ENCODE measurements at places on chromosomes 7 and 10.

DNA sequence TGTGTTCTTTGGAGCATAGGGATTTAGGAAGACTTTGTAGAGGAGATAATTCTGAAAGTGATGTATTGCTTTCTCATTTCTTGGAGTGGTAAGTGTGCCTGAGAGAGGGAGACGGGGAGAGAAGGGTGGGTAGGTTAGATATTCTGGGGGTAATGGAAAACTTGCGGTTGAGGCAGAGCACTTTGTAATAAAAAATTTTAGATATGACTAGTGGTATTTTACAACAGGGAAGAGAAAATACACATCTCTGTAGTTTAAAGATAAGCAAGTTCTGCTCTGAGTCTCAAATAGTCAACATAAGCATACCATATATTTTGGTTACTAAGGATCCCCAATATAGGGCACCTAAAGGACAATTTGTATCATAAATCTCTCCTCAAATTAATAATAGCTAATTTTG is 6.6 kb downstream of the VPS50 start:
- DNase-seq: no peak

DNA sequence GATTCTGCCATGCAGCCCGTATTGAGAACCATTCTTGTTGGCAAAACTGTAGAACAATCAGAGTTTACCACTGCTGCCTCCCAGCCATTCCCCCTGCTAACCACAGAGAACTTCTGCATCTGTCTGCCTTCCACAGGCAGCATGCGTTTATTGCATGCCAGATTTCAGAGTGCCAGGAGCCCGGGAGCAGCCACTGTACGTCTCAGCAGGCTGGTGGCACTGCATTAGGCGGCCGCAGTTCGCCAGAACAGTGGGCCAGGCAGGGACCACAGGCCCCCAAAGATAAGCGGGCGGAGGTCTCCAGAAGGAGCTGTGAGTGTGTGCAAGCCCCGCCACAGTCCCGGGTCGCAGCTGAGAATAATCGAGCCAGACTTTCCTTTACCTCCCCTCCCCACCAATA is 31.8 kb downstream of the ZNF467 start:
- DNase-seq: no peak

DNA sequence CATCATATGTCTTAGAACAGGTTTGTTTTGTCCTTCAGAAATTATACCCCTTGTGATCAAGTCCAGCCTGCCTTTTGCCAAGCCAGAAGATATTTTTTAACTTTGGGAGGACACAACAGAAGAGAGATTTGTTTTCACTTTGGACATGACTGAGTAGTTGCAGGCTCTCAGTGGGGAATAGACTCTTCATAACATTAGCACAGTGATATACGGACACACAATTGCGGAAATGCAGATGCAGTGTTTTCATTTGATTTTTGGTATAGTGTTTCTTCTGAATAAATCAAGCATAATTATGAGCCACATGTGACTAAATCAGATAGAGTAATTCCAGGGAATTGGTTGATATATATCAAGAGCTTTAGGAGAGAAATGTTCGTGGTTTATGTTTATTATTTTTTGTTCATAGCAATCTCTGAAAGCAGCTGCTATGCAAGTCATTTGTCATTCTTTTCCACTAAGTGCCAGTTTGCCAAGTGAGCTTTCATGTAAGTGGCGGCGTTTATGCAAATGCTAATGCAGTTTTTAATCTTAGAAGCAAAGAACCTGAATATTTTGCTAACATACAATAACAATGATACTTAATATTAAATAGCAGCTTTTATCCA is 69.6 kb upstream of the HDAC9 start:
- DNase-seq: no peak

DNA sequence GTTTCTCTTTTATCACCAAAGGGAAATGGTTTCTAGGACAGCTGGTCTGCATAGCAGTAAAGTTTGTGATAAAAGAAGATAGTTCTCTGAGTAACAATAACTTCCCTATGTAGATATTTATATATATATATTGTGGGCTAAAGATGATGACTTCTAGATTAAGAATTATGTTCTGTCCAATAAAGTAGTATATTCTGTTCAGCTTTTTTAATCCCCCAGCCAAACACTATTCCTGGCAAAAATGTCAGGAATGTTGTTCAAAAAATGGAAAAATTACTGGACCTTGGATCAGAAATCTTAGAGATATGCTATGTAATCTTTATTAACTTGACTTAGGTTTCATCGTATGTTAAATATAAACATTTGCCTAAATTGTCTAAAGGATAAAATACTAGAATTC is 136.3 kb upstream of the GNAI1 start:
- DNase-seq: no peak

- no peak for DNase-seq
Measured at GRCh38 chr7:126698446-126698845, 554.3 kb downstream of the GRM8 start.

DNA sequence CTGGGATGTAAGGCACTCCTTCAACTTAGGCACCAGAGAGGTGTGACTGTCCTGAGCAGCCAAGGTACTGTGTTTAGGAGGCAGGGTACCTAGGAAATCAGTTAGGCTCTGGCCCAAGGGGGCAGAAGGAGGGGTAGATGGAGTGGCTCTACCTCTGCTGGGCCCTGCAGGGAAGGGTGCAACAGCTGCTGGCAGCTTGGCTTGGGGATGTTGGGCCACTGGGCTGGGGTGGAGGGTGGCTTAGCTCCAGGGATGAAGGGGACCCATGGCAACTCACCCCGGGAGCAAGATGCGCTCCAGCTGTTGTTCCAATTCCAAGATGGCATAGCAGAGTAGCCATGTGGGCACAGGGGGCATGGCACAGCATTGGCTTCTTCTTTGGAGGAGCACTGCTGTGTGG is 42.1 kb downstream of the NEURL1 start:
- no peak for DNase-seq

- DNase-seq: no peak
Measured at GRCh38 chr7:76054123-76055120, 6.5 kb downstream of the MDH2 start.

- no peak for DNase-seq
Measured at GRCh38 chr10:119302172-119302571, 94.8 kb downstream of the GRK5 start.

DNA sequence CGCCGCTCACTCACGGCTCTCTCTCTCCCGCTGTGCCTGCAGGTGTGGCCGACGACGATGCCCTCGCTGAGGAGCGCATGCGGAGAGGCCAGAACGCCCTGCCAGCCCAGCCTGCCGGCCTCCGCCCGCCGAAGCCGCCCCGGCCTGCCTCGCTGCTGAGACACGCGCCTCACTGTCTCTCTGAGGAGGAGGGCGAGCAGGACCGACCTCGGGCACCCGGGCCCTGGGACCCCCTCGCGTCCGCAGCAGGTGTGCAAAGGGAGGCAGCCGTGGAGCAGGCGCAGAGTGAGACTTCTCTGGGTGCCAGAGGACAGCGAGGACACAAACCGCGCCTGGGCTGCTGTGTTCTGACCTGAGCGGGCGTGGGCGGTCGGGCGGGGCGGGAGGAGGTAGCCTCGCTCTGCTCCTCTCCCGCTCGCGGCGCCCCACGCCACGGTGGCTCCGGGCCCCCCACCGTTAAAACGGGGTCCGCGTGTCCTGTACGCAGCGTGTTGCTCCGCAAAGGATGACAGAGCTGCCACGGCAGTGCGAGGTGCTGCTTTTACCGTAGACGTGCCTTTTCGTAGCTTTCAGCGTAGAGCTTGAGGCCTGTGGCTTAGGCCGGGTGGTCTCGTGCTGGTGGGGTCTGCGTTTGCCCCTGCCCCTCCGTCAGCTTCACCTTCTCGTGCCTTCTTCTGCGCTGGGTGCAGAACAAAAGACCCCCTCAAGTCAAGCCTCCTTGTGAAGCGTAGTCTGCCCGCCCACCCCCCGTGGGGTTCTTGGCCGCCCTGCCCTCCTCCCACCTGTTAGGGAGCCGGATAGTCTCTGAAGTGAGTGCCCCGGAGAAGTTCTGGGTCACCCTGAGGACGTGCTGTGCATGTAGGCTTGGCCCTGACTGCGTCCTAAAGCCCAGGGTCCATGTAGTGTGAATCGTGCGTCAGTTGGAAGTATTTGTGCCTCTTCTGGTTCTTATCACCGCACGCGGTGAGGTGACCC is 73.2 kb downstream of the DNAJB6 start:
- DNase-seq: no peak

GRCh38 chr10:16049782-16050181 is 189.5 kb upstream of the MINDY3 start:
- no peak for DNase-seq

DNA sequence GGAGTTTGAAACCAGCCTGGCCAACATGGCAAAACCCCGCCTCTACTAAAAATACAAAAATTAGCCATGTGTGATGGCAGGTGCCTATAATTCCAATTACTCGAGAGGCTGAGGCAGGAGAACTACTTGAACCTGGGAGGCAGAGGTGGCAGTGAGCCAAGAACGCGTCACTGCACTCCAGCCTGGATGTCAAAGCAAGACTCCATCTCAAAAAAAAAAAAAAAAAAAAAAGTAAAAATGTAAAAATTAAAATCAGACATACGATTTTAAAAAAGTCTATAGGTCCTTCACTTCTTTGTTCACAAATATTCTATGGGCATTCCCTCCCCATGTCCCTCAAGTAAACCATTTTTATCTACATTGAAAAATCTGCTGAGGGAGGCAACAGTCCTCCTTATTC is 34.9 kb upstream of the TLL2 start:
- DNase-seq: no peak

- no peak for DNase-seq
Measured at GRCh38 chr10:104300736-104301292, 31.8 kb downstream of the GSTO2 start.

DNA sequence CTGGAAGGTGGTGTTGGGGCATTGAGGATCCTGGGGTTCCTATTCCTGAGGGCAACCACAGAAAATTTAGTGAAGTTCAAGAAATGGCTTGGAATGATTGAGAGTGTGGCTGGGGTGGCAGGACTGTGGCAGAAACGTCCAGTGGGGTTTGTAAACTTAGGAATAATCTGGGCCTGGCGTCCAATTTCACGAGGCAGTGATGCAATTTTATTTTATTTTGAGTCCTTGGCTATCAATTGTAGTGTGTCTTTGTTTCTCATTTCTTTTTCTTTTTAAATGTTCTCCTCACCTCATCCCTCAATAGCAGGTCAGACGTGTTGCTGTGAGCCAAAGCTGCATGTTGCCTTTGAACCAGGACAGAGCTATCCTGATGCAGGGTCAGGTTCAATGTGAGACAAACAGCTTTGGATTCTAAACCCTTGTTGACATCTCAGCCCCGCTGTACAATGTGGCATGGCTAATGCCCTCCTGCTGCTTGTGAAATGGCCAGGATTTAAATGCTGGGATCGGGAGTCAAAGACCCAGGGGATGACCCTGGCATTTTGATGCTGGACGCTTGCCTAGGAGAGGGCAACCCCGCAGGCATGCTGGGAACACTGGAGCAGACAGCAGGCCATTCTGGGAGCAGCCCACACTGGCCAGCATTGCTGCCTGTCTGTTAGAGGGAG is 64.8 kb downstream of the RBM20 start:
- DNase-seq: no peak

DNA sequence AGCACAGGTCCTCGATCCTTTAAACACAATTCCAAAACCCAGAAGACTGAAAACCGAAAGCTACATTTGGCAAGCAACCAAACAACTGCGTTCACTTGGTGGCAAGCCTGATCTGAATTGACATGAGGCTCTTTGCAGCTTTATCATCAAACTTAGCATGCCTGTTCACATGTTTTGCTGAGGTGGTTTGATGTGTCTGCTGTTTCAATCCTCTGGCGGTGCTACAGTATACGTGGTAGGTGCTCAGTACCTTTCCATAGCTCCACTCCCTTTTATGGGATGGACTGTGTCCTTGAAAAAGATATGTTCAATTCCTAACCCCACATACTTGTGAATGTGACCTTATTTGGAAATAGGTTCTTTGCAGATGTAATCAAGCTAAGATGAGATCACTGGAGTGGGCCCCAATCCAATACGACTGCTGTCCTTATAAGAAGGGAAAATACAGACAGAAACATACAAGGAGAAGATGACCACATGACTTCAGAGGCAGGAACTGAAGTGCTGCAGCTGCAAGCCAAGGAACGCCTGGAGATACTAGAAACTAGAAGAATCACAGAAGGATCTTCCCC is 33.4 kb downstream of the CCDC6 start:
- DNase-seq: no peak

- DNase-seq: no peak
Measured at GRCh38 chr7:129606803-129607202, 4.7 kb upstream of the NRF1 start.

DNA sequence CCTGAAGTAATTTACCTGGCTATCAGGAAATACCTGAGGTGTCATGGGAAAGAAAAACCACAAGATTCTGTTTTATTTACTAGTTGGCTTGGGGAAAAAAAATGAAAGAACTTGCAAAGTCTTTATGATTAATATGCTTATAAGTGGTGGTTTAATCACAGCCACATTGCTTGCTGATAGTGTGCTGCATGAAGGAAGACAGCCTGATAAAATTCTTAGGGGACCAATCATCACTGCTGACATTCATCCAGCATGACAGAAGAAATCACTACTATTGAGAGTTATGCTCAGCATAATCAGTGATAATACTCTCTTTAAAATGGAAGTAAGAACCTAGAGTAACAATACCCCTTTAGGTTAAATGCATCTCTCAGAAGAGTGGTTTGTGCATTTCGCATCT is 150.2 kb upstream of the LRRN3 start:
- no peak for DNase-seq

- DNase-seq: peak; percentile 72
Measured at GRCh38 chr7:76262683-76263402, 39.6 kb upstream of the HSPB1 start.

DNA sequence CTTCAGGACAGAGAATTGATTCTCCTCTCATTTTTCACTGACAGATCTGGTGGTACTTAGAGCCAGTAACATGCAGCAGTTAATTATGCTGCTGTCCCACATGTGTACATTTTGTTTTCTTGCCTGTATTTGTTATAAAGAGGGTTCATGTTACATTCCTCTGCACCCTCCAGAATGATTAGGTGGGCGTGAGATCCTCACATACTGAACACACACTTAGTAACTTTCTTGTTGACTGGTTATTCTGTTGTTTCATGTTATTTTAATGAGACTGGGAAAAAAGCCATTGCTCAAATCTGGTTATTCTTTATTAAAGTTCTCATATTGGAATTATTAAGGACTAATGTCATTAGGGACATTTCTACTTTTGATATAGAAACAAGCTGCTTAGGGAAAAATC is 409.1 kb downstream of the SDK1 start:
- no peak for DNase-seq
